Kidney epithelial cell (primary cell): ENCODE measurements at places on chromosomes 12 and 14.

DNA sequence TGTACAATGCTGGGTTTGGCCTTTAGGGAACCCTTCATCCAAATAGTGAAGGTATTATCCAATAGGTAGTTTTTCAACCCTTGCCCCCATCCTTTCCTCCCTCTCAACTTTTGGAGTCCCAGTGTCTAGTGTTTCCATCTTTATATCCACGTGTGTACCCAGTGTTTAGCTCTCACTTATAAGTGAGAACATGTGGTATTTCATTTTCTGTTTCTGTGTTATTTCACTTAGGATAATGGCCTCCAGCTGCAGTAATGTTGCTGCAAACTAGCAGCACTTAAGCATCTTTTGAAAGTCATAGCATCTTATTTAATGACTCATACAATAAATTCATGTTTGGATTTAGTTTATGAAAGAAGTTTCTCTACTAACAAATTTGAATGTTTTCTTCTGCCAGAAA, 442.5 kb downstream of the NELL2 start:
- DNase-seq = no peak

DNA sequence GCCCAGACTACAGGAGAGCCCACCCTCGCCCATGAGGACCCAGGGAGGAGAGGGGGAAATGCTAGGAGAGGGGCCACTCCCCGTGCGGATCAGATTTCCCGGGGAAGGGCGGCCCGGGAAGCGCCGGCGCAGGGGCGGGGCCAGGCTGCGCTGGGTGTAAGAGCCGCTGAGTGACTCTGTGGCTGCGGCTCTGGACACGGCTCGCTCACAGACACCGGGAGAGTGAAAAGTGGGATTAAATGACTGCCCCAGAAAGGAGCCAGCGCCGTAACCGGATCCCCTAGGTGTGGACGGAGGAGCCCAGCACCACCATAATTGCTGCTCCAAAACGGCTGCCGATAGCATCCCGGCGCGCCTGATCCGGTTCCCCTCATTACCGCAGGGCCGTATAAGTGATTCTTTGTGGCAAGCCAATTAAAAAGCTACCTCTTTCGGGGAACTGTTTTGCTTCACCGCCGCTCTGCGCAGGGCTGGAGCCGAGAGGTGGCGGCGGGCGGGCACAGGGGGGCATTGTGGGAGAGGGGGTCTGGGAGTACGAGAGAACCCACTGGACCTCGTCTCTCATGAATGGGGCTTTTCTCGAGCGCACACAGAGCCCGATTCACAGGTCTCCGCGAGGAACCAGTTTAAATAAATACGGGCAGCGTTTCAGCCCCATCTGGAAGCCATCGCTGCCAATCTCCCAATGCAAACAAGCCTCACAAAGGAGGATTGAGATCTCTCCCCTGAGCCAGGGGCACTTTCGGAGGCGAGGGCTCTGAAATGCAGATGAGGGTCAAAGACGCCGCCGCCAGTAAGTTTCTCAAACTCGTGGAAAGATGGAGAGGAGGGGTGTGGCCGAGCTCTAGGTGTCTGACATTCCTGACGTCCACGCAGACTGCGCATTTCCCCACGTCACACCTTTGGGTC, 2.5 kb downstream of the COL2A1 start:
- DNase-seq = no peak

GRCh38 chr14:78758333-78758732, 588.2 kb downstream of the NRXN3 start:
- no peak for DNase-seq

GRCh38 chr14:69931960-69932359, 52.7 kb downstream of the SMOC1 start:
- DNase-seq = no peak

DNA sequence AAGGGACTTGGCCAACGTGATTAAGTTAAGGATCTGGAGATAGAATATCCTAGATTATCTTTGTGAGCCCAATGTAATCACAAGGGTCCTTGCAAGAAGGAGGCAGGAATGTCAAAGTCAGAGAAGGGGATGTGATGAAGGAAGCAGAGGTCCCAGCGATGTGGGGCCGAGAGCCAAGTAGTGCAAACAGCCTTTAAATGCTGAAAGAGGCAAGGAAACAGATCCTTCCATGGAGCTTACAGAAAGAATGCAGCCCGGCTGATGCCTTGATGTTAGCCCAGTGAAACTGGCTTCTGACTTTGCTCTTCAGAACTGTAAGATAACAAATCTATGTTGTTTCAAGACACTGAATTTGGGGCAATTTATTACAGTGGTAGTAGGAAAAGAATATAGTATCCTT, 74.9 kb downstream of the NEDD1 start:
- no peak for DNase-seq

- DNase-seq = no peak
These were observed 2.7 kb downstream of the GPX2 start for GRCh38 chr14:64939817-64940190.
